Stimulated activated CD4-positive, alpha-beta T cell treated with anti-CD3 and anti-CD28 coated beads, Interleukin-12 subunit alpha, Interleukin-12 subunit beta, amount 100 ng/mL, for 4 hours (primary cell): ENCODE measurements at places on chromosomes 7 and 10.

- DNase-seq = no peak
These were observed 852.4 kb downstream of the SORCS1 start for GRCh38 chr10:106312087-106312486.

DNA sequence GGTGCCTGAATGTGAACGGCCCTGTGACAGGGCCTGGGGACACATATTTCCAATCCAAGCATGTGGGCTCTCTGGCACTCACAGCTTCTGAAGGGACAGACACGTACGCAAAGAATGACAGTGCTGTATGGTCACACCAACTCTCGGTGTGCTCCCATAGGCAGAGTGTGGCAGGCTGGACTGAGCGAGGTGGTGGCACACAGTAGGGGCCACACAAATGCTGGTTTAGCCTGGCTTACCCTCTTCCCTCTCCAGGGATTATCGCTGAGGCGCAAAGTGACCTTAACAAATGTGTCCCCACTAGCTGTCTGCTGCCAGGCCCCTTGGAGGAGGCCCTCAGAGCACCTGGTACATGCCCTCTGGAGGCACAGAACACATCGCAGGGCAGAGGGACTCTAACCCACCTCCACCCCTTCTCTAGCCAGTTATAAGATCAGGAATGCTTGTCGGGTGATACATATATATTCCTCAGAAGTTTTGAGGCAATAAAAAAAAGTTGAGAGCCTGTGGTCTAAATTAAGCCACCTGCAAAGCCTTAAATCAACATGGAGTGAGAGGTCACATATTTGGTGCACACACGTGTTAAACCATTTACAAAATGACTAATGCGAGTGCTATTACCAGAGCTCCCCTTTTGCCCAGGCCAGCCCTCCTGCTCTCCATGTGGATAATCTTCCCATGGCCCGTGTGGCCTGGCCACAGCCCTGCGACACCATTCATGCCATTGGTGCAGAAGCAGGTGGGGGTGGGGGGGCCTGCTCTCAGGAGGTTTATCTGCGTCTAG is 262.8 kb upstream of the GRB10 start:
- DNase-seq = no peak

DNA sequence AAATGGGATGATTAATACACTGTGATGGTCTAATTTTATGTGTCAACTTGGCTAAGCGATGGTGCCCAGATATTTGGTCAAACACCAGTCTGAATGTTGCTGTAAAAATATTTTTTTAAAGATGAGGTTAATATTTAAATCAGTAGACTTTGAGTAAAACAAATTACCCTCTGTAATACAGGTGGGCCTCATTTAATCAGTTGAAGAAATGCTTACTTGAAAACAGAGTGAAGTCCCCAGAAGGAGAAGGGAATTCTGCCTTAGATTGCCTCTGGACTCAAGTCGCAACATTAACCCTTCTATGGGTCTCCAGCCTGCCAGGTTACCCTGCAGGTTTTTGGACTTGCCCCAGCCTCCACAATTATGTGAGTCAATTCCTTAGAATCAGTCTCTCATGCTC is 49.8 kb upstream of the AGK start:
- DNase-seq = no peak

DNA sequence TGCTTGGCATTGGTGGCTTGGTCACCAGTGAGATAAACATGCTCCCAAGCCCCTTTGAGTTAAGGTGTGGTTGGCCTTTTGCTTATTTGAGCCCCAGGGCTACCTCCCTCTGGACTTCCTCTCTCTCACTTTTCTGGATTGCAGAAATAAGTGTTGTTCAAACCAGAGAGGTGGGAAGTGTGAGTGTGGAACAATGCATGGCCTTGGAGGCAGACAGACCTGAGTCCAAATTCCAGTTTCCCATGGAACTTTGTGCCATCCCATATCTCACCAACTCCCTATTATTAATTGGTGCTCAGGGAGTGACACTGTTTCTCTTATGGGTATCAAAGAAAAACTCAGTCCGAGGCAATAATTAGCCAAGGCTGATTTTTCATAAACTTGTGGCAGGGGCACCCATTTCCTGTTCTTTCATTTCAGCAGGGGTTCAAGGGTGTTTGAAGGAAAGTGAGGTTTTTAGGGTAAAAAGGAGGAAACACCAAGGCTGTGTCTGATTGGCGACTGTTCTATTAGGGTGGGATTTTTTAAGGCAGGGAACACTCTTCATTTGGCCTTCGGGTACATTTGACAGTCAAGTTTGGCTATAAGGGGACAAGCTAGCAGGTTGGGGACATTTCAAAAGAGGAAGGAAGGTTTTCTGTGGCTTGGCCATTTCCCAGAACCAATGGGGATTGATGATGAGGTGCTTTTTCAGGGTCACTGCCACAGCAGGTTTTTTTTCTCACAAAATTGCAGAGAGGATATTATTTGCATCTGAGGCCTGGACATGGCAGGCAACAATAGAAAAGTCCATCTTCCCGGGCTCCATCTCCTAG is 148.8 kb upstream of the NPY start:
- no peak for DNase-seq

- no peak for DNase-seq
These were observed 97.0 kb downstream of the ANKRD61 start for GRCh38 chr7:6128205-6128604.

DNA sequence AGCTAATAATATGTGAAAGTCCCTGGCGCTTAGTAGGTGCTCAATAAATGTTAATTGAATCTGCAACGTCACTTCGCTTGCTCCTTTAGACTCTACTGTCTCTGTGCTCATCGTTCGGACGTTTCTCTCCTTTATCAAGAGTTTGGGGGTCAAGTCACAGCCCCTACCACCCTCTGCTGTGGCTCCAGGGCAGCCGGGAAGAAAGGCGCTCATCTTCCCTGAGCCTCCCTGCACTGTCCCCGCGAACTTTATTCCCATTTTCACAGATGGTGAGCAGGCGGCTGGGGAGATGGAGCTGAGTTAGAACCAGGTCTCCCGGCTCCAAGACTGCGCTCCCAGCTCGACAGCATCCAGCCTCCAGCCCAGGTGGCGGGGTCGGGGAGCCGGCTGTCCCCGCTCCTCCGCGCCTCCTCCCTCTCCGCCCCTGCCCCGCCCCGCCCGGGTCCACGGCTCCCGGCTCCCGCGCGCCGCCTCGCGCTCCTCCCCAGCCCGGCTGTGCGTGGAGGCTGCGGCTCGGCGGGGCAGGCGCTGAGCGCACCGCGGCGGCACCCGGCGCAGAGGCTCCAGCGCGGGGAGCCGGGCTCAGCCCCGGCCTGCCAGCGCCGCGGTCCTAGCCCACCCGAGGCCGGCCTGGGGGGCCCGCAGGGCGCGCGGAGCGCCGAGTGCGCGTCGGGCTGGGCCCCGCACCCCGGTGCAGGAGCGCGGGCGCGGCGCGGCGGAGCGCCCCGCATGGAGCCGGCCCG is at the start of gene CLEC2L:
Gene CLEC2L (plus strand): TSS at position 487 of the 743 bp plus-strand sequence. CDS start 243 bp downstream, at position 730.
- DNase-seq = peak; percentile 14

GRCh38 chr10:31031205-31031557 is 484 bp downstream of the ZNF438 start:
- DNase-seq = no peak

DNA sequence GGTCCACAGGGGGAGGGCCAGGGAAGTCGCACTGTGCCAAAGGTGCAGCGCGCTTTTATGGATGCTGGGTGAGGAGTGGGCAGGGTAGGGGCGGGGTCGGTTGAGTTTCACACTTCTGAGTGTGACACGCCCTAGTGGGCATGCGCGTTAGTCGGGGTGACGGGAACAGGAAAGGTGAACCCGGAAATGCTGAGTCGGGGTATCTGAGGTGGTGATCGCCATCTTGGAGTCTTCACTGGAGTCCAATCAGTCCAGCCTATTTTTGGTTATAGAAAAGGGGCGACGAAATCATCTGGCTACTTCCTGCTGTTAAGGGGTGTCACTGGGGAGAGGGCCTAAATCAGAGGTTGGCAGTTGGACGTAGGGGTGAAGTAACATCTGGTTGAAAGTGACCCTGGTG is 40.8 kb downstream of the ZNF138 start:
- DNase-seq = no peak

- no peak for DNase-seq
These were observed 79.1 kb downstream of the USP6NL start for GRCh38 chr10:11532306-11532705.

- no peak for DNase-seq
These were observed 186.4 kb downstream of the DKK1 start for GRCh38 chr10:52500476-52500875.

GRCh38 chr7:118575393-118575948 is 351.0 kb downstream of the ANKRD7 start:
- no peak for DNase-seq

DNA sequence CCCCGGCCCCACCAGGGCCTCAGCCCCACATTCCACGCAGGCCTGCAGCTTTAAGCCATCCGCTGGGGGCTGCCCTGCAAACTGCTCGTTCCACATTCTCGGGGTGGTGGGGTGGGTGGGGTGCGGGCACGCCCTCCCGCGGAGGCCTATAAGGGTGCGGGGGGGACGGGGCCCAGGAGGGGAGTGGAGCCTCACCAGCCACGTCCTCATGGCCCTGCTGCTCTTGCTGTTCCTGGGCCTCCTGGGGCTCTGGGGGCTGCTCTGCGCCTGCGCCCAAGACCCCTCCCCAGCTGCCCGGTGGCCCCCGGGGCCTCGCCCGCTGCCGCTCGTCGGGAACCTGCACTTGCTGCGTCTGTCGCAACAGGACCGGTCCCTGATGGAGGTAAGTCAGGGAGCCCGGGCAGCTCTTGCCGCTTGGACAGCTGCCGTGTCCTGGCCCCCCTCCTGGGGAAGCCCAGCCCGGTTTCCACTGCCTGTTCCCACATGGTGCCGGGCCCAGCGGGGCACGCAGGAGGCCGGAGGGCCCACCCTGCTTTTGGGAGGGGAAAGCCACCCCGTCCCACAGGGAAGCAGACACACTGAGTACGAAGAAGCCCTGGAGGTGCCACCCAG is at the start of gene CYP2W1:
Gene CYP2W1 (plus strand): TSS at position 178 of the 612 bp plus-strand sequence. CDS start 31 bp downstream, at position 209.
- no peak for DNase-seq

- DNase-seq = no peak
These were observed 10.8 kb downstream of the NEURL1 start for GRCh38 chr10:103504181-103504783.

- no peak for DNase-seq
These were observed 55.3 kb upstream of the CAPZA2 start for GRCh38 chr7:116807011-116807560.

GRCh38 chr10:13776861-13777311 is 190.1 kb downstream of the PRPF18 start:
- DNase-seq = no peak

- no peak for DNase-seq
These were observed 48.3 kb upstream of the MTURN start for GRCh38 chr7:30086529-30086928.

GRCh38 chr10:26423722-26424121 is 14.4 kb upstream of the APBB1IP start:
- no peak for DNase-seq

- no peak for DNase-seq
These were observed 77.6 kb upstream of the A1CF start for GRCh38 chr10:50963063-50963462.

- no peak for DNase-seq
These were observed 581.6 kb downstream of the TCERG1L start for GRCh38 chr10:130729876-130730275.

DNA sequence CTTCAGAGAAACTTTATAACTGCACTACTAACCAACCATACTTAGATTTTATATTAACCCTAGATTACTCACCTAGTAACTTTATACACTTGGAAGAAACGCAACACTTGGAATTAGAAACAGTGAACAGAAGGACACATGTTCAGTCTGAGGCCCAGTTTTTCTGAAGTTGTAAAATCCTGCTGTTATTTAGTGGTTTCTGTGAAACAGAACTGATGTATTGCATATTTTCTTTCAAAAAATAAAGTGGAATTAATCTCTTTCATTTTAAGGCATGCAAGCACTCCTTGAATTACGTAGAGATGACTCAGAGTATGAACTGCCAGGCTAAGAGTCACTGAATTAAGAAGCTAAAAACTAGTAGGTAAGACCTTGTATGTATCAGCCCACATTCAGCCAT is 215.8 kb downstream of the SKAP2 start:
- no peak for DNase-seq

- DNase-seq = no peak
These were observed 92.2 kb downstream of the C10orf105 start for GRCh38 chr10:71627230-71627939.

DNA sequence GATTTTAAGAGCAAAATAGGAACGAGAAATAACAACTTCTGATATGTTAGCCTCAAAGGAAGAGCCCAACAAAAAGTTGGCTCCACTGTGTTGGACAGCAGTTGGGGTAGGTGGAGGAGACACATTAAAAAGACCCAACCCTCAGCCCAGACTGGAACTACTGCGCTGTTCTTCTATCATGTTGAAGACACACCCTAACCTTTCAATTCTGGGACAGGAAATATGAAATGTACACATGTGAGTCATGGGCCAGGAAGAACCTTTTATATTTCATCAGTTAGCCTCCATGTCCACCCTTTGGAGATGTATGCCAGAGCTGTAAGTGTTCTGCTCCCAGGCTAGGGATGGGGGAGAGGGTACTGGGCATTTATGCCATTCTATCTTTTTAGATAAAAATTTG is 22.1 kb downstream of the CLDN12 start:
- DNase-seq = no peak

- no peak for DNase-seq
These were observed 21.8 kb upstream of the HIPK2 start for GRCh38 chr7:139799586-139799985.

- no peak for DNase-seq
These were observed 4.4 kb downstream of the SLC12A9 start for GRCh38 chr7:100856871-100857282.

DNA sequence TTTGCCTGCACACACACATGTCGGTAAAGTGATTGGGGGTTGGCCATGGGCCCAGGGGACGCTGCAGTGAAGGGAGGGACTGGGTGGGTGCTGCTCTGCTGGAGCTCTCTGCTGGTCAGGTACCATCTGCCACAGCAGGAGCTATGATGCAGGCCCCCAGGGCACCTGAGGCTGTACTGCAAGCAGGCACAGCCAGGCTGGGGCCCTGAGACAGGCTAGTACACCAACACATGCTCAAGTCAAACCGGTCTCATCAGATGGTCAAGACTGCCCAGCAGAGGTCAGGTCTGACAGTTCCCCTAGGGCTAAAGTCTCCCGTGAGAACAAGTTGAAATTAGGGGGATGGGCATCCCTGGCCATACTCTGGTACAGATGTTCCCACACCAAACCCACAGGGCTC is 118.3 kb upstream of the THSD7A start:
- no peak for DNase-seq

- no peak for DNase-seq
These were observed 179.1 kb downstream of the PRKCQ start for GRCh38 chr10:6400821-6401465.

GRCh38 chr10:52818019-52818418 is 45.4 kb upstream of the MBL2 start:
- DNase-seq = no peak

DNA sequence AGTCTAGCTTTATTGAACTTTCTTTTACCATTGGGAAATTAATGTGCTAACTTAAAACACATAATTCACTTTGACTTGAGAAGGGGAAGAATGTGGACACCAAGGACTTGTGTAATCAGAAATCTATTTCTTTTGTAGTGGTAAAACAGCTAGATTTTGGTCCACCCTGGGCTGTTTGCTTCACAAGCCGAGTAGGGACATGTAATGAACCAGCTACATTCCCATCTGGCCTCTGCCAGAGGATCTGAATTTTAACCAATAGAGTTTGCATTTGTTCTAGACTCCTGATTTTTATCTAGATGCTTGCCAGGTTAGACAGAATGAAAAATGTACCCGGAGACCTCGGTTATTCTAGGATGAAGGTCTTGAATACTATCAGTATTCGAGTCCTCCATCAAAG is 1.9 kb downstream of the CACNB2 start:
- DNase-seq = no peak
